ENCODE measurements at places on chromosomes 1 and 21. TPM values are rescaled to one million over a fixed set of nuclear protein-coding genes. Genes with fewer than 3 reads are reported as not detected.

The CHI3L2 gene
- total RNA-seq, result 1.0 TPM

The ADCY10 gene
- not detected for total RNA-seq

The KCNK2 gene
- total RNA-seq, result not detected

The LCE6A gene
- total RNA-seq, result not detected

The ANGPTL1 gene
- not detected for total RNA-seq

The ZNF683 gene
- not detected for total RNA-seq

The HIVEP3 gene
- total RNA-seq, result 7.9 TPM

The TTC13 gene
- 11.6 TPM for total RNA-seq

The LCE1F gene
- total RNA-seq, result 20.7 TPM

The CAPN8 gene
- 9.5 TPM for total RNA-seq

The MNDA gene
- not detected for total RNA-seq

The SGIP1 gene
- not detected for total RNA-seq

The CYP4B1 gene
- 0.17 TPM for total RNA-seq

The CSMD2 gene
- total RNA-seq, result not detected

The ERICH3 gene
- total RNA-seq, result not detected

The E2F2 gene
- total RNA-seq, result 2.2 TPM

The AMY2A gene
- not detected for total RNA-seq

The KIF2C gene
- total RNA-seq, result 11.3 TPM

The LCA5L gene
- total RNA-seq, result 2.3 TPM

The HSPB7 gene
- 0.17 TPM for total RNA-seq

The CAMK2N1 gene
- total RNA-seq, result 22.0 TPM

The SV2A gene
- 4.0 TPM for total RNA-seq

The XKR8 gene
- 4.3 TPM for total RNA-seq

The AK5 gene
- 1.7 TPM for total RNA-seq

The RNU11 gene
- total RNA-seq, result not detected

The C1QC gene
- not detected for total RNA-seq

The EFNA3 gene
- total RNA-seq, result 2.2 TPM

The RNF186 gene
- total RNA-seq, result not detected

The CLCC1 gene
- total RNA-seq, result 23.1 TPM

The SFN gene
- 2,555 TPM for total RNA-seq

The OR2M2 gene
- total RNA-seq, result not detected

The OR2M3 gene
- not detected for total RNA-seq

The KIF17 gene
- total RNA-seq, result 0.99 TPM

The IVL gene
- 0.50 TPM for total RNA-seq

The NUP210L gene
- under 0.01 TPM for total RNA-seq

The FNDC5 gene
- not detected for total RNA-seq

The LORICRIN gene
- not detected for total RNA-seq

The FHAD1 gene
- total RNA-seq, result not detected

The VWA1 gene
- 4.1 TPM for total RNA-seq
